ENCODE measurements at places on chromosomes 1 and 21. TPM values are rescaled to one million over a fixed set of nuclear protein-coding genes. Genes with fewer than 3 reads are reported as not detected.
A peak's percentile ranks its signal among the peaks of the same experiment; 100 is the strongest.

Gene UBAP2L
- 142 TPM for total RNA-seq

DNA sequence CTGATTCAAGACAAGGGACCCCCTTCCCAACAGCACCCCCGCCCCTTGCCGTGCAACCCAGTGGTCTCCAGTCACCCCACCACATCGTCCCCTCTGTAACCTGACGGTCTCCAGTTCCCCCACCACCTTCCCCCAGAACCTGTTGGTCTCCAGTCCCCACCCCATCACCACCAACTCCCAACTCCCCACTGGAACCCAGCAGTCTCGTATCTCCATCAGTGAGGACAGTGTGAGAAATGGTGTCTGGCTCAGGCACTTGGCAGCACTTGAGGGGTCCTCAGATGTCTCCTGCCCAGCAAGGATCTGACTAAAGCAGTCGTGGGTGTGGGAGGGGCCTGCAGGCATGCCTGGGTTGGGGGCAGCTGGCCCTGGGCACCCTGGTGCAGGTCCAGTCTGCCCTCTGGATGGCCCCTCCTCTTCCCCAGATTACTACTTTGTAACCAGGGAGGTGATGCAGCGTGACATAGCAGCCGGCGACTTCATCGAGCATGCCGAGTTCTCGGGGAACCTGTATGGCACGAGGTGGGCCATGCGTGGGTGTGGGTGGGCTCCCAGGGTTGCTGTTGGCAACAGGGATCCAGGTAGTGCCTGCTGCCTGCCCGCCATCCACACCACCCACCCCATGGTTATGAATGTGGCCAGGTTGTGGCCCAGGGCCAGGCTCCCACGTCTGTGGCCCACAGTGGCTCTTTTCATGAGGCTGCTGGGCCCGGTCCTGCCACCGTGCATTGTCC, 3.1 kb upstream of the GJC2 start:
- DNase-seq = no peak
- H3K36me3 ChIP-seq = peaks cover 54% of the 10 kb centered on the region
- no peaks in the 10 kb centered on the region for H3K27me3 ChIP-seq
- peaks cover 77% of the 10 kb centered on the region for H3K4me1 ChIP-seq

GRCh38 chr1:185813401-185813979, 79.3 kb downstream of the HMCN1 start:
- no peaks in the 10 kb centered on the region for H3K36me3 ChIP-seq
- H3K27ac ChIP-seq = no peak overlapping the region
- no peak for DNase-seq
- no peaks in the 10 kb centered on the region for H3K27me3 ChIP-seq
- no peak overlapping the region for H3K4me3 ChIP-seq

- H3K27me3 ChIP-seq = no peaks in the 10 kb centered on the region
- H3K4me3 ChIP-seq = no peak overlapping the region
- DNase-seq = peak; percentile 69
- no peak overlapping the region for H3K27ac ChIP-seq
- peaks cover 72% of the 10 kb centered on the region for H3K36me3 ChIP-seq
These were observed 38.2 kb upstream of the PSMG1 start for GRCh38 chr21:39221282-39221996.

DNA sequence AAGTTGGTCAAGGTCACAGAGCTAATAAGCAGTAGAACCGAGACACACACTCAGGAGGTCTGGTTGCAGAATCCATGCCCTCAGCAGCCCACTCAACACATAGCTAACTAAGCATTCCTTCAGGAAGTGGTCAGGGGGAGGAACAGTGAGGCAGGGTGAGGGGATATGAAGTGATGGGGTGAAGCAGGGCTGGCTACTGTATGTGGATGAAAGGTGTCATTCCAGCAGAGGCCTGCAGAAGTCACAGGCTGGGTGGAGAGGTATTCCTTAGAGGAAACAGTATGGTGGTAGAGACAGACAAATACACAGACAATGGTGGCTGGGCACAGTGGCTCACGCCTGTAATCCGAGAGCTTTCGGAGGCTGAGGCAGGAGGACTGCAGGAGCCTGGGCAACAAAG, 14.1 kb downstream of the TMCO4 start:
- no peaks in the 10 kb centered on the region for H3K4me1 ChIP-seq
- H3K27ac ChIP-seq = no peak overlapping the region
- H3K36me3 ChIP-seq = peaks cover 55% of the 10 kb centered on the region
- H3K27me3 ChIP-seq = no peaks in the 10 kb centered on the region

- H3K27me3 ChIP-seq = no peaks in the 10 kb centered on the region
- no peak for DNase-seq
- no peaks in the 10 kb centered on the region for H3K4me1 ChIP-seq
- H3K36me3 ChIP-seq = peaks cover 60% of the 10 kb centered on the region
- no peak overlapping the region for H3K4me3 ChIP-seq
- H3K27ac ChIP-seq = no peak overlapping the region
These were observed 85.1 kb downstream of the MTR start for GRCh38 chr1:236880209-236880608.

- no peak for DNase-seq
- H3K4me3 ChIP-seq = no peak overlapping the region
- H3K27ac ChIP-seq = no peak overlapping the region
- no peaks in the 10 kb centered on the region for H3K27me3 ChIP-seq
These were observed 42.0 kb upstream of the PADI2 start for GRCh38 chr1:17161137-17161740.

DNA sequence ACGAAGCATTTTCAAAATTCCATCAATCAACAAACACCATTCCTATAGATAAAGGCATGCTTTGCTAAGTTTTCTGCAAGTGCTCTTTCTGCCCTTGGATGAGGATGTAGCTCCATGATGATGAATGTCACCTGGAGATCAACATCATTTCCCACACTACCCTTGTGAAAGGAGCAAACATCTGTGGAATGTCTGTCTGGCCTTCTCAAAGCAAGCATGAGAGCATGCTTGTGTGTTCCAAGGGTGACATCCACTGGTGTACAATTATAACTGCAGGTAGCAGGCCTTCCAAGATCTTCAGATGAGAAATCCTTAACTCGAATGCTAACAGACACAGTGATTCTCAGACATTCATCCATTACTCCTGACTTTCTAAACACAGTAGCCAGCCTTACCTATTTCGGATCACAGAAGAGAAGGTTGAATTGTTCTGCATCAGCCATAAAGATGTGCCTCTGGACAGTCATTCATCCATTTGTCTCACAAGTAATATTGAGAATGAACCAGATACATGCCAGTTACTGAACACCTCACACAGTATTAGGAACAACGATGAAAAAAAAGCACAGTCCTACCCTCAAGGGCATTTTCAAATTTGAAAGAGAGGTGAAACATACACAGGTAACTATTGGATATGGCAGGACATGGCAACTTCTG, 162.4 kb downstream of the TPR start:
- H3K36me3 ChIP-seq = no peaks in the 10 kb centered on the region
- no peak overlapping the region for H3K4me3 ChIP-seq
- H3K4me1 ChIP-seq = no peaks in the 10 kb centered on the region
- no peak overlapping the region for H3K27ac ChIP-seq
- no peak for DNase-seq

DNA sequence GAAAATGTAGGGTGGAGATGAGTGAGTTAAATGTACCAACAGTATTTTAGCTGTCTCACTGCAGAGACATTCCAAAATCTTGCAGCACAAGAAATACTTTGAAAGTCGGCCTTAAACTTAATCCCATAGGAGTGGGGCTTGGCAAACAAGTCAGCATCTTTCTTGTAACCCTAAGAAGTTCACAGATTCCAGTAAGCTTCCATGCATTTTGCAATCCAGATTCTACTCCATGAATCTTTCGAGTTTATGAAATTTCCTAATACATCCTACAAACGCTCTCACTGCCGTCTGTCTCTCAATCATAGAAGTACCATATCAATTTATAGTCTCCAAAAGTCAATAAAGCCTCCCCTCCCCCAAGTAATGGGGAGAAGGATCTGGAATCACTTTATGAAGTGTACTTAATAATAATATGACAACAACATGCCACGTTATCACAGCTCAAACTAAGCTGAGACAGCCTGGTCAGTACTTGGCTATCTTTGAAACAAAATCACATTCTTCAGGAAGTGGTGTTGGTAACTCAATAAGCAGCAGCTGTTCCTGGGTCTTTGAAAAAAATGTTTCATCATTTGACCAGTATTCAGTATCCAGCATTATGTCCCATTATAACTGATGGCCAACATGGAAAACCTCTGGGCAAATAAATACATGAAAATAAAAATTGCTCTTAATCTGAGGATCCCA, 317.4 kb upstream of the RUNX1 start:
- H3K4me3 ChIP-seq = no peak overlapping the region
- no peak for DNase-seq
- no peaks in the 10 kb centered on the region for H3K27me3 ChIP-seq
- no peaks in the 10 kb centered on the region for H3K4me1 ChIP-seq
- no peaks in the 10 kb centered on the region for H3K36me3 ChIP-seq
- no peak overlapping the region for H3K27ac ChIP-seq
